ENCODE measurements at places on chromosomes 3 and 15.
A peak's percentile ranks its signal among the peaks of the same experiment; 100 is the strongest.

DNA sequence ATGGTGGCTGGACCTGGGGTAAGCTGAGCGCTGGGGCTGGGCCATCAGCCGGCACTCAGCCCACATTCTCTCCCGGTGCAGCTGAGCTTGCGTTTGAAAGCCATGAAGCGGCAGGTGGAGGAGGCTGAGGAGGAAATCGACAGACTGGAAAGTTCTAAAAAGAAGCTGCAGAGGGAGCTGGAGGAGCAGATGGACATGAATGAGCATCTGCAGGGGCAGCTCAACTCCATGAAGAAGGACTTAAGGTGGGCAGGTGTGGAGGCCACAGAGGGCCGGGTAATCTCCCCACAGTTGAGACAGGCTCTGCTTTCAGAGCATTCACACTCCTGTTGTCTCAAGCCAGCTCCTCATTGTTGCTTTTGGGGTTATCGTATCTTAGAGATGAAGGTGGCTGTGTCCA lies 45.7 kb upstream of the MYZAP start:
- DNase-seq, result no peak

DNA sequence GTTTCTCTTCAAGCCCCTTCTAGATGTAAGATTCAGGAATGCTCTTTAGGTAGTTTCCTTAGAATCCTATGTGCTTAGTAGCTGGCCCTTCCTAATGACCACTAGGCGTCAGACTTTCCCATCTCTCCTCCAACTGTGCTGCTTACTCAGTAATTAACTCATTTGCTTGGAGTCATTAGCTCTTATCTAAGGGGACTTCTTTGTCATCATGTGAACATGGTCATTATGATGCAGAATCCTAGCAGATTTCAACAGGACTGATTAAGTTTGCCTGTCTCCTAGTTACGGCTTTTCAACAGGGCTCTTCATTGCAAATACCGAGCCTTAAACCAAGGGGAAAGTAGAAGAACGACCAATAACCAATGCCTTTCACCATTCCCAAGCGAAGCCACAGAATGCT lies 46.4 kb downstream of the GJD2 start:
- peak; percentile 63 for DNase-seq

DNA sequence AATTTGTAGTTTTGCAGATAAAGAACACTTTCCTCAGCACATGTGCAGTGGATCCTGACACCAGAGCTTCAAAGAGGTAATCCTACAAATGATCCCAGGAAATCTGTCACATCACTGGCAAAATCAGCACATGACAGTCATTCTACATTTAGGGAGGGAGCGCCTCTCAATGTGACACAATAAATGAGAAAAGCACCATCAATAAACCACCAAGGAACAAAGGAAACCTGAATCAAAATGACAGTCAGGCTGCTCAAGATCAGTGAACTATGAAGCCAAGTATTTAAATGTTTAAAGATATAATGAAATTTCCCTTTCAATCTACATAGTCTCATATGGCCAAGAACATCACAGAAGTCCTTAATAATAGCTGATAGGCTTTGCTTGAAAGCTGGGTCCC lies 119.5 kb downstream of the LRRN1 start:
- DNase-seq, result no peak

- DNase-seq, result no peak
Measured at GRCh38 chr15:85351965-85352364, 28.4 kb upstream of the AKAP13 start.

DNA sequence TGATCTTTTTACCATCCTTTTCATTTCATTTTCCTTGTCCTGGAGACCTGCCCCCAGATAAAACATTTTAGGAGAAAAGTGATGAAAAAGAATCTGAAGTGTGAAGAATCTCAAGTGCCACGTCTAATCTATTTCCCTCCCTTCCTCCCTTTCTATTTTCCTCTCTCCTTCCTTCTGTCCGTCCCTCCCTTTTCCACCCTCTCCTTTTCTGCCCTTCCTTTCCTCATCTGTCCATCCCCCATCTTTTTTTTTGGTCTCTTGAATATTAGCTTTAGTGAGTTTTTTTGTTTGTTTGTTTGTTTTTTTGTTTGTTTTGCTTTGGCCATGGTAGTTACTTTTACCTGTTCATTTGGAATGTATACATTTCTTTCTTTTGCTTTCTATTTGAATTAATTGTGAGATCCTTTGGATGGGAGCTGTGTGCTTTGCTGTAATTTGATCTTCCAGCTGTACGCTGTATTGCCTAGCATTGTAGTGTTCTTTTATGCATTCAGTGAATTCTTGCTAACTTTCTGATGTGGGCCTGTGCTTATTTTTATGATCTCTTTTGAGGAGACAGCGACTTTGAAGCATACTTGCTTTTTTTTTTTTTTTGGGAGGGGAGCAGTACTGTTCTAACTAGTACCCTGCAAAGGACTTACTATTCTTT lies 19.2 kb downstream of the CDIN1 start:
- no peak for DNase-seq

GRCh38 chr3:188219147-188219546 lies 65.2 kb downstream of the LPP start:
- no peak for DNase-seq

DNA sequence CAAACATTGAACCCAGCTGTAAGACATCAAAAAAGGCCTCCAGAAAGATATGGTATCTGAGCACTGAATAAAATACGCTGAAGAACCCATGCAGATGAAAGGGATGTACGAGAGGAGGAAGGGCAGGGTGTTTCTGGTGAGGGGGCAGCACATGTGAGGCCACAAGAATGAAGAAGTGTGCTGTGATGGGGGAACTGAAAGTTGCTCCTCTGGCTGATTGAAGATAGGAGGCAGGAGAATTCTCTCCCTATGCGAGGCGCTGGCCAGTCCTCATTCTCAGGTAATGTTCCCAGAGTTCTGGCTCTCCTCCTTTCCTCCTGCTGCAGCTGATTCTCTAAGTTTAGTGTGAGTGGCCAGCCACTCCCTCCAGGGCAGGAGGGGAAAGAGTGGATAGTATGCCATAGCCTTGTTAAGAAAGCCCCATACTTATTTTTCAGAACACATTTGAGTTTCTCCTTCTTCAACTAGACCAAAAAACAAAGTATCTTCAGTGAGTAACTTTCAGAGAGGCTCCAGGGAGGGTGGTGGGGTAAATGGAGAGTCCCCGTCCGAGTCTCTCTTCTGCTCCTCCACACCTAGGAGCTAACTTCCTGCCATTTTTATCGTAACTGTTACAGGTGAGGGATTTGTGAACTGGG lies 26.9 kb upstream of the MYO1E start:
- no peak for DNase-seq

DNA sequence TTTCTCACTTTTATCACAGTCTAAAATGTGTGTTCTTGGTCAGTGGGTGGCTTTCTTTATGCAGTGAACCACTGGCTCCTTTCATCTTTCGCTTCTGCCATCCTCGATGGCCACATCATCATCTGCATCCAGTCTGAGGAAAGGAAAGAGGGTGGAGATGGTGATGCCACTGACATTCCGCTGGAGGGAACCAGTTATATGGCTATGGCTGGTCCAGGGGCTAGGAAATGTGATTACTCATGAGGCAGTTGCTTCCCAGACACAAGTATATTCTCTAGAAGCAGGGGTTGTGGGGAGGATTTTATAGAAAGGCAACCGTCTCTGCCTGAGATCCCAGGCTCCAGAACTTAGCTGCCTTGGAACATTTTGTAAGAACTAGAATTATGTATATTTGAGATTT lies 246.7 kb upstream of the AZI2 start:
- no peak for DNase-seq

DNA sequence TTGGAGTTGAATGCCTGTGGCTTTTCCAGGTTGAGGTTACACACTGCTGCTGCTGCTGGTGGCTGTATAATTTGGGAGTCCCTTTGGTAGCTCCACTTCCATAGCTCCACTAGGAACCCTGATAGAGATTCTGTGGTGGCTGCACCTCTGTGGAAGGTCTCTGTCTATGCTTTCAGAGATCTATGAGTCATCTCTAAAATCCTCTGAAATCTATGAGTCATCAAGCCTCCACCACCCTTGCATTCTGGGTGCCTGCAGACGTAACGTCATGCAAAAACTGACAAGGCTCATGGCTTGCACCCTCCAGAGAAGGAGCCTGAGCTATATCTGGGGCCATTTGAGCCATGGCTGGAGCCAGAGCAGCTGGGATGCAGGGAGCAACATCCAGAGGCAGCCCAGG lies 1037.0 kb upstream of the CFAP20DC start:
- DNase-seq, result peak; percentile 32

GRCh38 chr3:172520301-172520831 lies 2.9 kb downstream of the TNFSF10 start:
- DNase-seq, result peak; percentile 85

- no peak for DNase-seq
Measured at GRCh38 chr3:24235121-24235520, 259.5 kb downstream of the THRB start.

- DNase-seq, result peak; percentile 20
Measured at GRCh38 chr15:44435893-44436667, 8.7 kb downstream of the CTDSPL2 start.

DNA sequence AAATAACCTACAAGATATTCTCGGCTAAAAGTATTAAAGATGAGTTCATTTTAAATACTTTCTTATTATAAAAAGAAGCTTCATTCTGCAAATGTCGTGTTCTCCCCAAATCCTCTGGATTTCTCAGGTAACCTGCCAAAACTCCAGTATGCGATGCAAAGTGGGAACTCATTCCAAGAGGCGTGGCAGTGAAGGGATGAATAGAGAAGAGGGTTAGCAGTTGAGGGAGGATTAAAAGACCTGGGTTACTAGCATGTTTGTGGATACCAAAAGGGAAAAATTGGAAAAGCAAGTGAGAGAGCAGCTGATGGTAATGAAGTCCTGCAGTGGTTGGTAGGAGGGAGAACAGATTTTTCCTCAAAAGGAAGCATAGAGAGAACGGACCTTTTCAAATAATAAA lies 61.6 kb downstream of the ATP2C1 start:
- no peak for DNase-seq
